Right renal pelvis (tissue), 4 donors: ENCODE measurements at places on chromosomes 4 and X.

DNA sequence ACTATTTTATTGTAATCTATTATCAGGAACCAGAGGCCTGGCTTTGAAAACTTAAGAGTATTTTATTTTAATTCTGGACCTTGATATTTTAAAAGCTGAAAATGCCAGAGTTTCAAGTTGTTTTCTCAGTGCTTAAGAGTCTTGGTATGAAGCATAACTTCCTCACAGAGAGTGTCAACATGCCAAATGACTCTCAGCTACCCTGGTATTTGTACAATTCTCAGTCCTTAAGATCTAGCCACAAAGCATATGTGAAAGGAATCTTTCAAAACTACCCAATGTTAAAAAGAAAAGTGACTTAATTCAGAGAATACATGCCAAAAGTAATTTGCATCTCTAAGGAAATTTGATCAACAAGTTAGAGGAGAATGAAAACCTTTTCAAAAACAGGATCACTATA, 171.9 kb downstream of the DKK2 start:
- no peak for DNase-seq

DNA sequence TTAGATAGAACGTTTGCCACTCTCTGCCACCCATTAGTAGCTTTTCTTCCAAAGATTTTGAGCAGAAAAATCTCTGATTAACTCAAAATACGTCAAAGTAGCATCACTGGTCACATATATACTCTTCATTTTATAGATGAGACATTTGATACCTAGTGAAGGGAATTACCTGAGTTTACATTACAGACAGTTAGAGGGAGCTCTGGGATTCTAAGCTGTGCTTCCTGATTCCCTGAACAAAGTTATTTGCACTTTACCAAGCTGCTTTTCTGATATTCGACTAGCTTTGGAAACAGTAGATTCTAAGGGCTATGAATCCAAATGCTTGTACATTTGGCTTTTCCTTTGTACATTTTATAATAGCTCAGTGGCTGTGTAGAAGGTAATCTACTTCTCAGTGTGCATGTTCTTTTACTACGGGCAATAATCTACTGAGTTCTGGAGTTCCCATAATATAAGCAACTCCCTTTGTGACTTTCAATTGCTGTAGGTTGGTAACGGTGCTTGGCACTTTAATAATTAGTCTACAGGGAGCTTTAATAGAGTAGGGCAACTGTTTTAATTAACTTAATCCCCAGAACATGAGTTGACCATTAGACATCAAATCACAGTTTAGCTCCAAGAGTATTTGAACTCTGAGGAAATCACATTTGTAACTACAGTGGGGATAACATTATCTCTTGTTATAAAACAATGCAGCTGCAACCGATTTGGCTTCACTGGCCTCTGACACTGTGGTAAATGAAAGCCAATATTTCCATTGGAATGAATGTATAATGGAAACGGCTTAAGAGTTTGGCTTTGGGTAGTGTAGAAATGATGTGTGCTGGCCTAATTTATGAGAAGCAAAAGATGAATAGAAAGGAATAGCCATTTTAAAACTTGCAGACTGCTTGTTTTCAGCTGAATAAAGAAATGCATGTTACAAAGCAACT, 1602.4 kb downstream of the STIM2 start:
- no peak for DNase-seq

GRCh38 chr4:99157478-99157935, 13.4 kb upstream of the ADH4 start:
- no peak for DNase-seq

- no peak for DNase-seq
Observed at GRCh38 chrX:105483011-105483410, 262.5 kb upstream of the TEX13A start.

DNA sequence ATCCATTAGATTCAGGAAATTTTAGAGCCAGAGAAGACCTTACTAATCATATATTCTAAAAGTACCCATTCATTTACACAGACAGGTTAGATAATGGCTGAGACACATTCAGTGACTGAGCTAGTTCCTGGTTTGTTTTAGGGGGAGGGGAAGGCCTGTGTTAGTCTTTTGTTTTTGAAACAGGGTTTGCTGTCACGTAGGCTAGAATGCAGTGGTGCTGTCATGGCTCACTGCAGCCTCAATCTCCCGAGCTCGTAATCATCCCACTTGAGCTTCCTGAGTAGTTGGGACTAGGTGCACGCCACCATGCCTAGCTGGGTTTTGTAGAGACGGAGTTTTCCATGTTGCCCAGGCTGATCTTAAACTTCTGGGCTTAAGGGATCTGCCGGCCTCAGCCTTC, 10.1 kb downstream of the RBPJ start:
- DNase-seq: no peak
